ENCODE measurements at places on chromosomes 6 and 20. TPM values are rescaled to one million over a fixed set of nuclear protein-coding genes. Genes with fewer than 3 reads are reported as not detected.
A peak's percentile ranks its signal among the peaks of the same experiment; 100 is the strongest.

The ANKRD6 gene
- 2.0 TPM for total RNA-seq

The GINM1 gene
- 20.7 TPM for total RNA-seq

- H3K4me3 ChIP-seq = no peak overlapping the region
- H3K36me3 ChIP-seq = peaks cover 28% of the 10 kb centered on the region
- H3K4me1 ChIP-seq = peaks cover 26% of the 10 kb centered on the region
- no peak for DNase-seq
- no peaks in the 10 kb centered on the region for H3K27me3 ChIP-seq
Measured at GRCh38 chr6:39209911-39210310, 19.4 kb downstream of the KCNK5 start.

The PLG gene
- total RNA-seq = not detected

DNA sequence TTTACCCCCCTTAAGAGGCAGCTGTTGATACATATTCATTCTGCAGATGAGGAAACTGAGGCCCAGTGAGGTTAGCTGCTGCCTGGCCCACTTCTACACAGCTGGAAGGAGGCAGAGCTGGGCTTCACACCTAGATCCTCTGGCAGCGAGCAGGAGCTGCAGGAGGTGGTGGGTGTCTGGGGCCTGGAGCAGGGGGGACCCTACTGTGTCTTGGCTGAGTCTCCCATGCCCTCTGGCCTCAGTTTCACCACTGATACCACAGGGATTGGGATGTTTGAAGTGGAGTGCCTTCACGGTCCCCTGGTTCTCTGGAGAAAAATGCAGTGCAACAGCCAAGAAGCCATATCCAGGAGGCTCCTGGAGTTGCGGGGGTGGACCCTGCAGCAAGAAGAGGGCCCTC, 8.2 kb upstream of the BPIFA2 start:
- no peaks in the 10 kb centered on the region for H3K36me3 ChIP-seq
- no peak for DNase-seq
- peaks cover 9% of the 10 kb centered on the region for H3K27me3 ChIP-seq
- H3K4me1 ChIP-seq = no peaks in the 10 kb centered on the region
- H3K4me3 ChIP-seq = no peak overlapping the region
- H3K27ac ChIP-seq = no peak overlapping the region

GRCh38 chr20:1166948-1167720, 17.6 kb downstream of the TMEM74B start:
- H3K4me1 ChIP-seq = peaks cover 4% of the 10 kb centered on the region
- DNase-seq = no peak
- no peaks in the 10 kb centered on the region for H3K27me3 ChIP-seq
- H3K27ac ChIP-seq = no peak overlapping the region
- H3K4me3 ChIP-seq = no peak overlapping the region

GRCh38 chr6:122620428-122620827, 10.2 kb downstream of the PKIB start:
- H3K4me3 ChIP-seq = no peak overlapping the region
- peaks cover 40% of the 10 kb centered on the region for H3K27me3 ChIP-seq
- H3K4me1 ChIP-seq = no peaks in the 10 kb centered on the region
- DNase-seq = no peak
- H3K27ac ChIP-seq = no peak overlapping the region

DNA sequence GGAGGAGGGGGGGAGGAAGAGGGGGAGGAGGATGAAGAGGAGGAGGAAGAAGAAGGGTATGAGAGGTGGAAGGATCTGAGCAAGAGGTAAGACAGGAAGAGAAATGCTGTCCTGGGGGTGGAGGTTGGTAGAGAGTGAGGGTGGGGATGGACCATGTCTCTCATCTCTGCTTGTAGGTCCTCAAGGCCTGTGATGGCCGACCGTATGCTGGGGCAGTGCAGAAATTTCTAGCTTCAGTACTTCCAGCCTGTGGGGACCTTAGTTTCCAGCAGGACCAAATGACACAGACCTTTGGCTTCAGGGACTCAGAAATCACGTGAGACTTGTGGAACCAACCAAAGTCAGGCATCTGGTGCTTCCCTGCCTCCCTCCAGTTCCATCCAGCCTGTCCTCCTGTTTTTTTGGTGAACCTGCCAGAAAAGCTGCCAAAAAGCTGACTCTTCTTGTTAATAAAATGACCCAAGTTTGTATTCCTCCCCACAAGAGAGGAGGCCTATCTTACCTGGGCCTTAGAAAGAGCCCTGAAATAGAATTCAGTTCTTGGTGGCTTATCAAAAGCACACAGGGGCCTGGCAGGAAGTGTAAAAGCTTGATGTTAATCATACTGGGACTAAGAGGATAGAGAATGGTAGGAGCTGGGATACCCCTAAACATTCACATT, 2.5 kb upstream of the C4A start:
- H3K27ac ChIP-seq = peak overlapping the region; percentile 77
- H3K4me1 ChIP-seq = peaks cover 9% of the 10 kb centered on the region
- no peak overlapping the region for H3K4me3 ChIP-seq
- peaks cover 5% of the 10 kb centered on the region for H3K36me3 ChIP-seq

DNA sequence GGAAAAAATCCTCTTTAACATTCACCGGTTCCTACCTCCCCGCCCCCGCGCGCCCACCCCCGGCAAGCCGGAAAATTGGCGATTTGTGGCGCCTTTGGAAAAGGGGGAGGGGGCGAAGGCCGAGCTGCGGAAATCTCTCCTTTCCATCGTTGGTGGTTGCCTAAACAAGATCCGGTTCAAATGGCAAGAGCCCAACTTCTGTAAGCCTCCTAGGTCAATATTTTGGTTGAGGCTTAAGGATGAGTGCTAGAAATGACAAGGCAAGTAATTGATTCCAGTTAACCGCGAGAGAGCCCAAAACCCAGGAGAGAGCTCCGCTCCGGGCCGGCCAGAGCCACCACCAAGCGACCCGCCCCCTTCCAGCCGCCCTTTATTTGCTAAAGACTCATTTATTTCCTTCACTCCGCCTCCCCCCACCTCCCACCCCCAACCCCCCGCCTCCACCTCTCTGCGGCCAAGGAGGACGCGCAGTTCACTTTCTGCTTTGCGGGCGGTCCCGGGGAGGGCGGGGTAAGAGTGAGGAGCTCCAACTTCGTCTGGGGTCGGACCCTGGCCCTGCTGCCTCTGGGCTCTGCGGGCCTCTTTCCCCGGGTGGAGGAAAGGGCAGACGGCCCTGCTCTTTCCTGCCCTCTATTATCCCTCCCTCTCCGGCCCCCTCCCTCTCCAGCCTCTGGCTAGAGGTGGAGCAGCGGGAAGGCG, 838 bp upstream of the NKX2-2 start:
- H3K4me3 ChIP-seq = no peak overlapping the region
- H3K27me3 ChIP-seq = peaks cover 96% of the 10 kb centered on the region
- H3K36me3 ChIP-seq = no peaks in the 10 kb centered on the region
- no peak overlapping the region for H3K27ac ChIP-seq
- H3K4me1 ChIP-seq = peaks cover 28% of the 10 kb centered on the region

DNA sequence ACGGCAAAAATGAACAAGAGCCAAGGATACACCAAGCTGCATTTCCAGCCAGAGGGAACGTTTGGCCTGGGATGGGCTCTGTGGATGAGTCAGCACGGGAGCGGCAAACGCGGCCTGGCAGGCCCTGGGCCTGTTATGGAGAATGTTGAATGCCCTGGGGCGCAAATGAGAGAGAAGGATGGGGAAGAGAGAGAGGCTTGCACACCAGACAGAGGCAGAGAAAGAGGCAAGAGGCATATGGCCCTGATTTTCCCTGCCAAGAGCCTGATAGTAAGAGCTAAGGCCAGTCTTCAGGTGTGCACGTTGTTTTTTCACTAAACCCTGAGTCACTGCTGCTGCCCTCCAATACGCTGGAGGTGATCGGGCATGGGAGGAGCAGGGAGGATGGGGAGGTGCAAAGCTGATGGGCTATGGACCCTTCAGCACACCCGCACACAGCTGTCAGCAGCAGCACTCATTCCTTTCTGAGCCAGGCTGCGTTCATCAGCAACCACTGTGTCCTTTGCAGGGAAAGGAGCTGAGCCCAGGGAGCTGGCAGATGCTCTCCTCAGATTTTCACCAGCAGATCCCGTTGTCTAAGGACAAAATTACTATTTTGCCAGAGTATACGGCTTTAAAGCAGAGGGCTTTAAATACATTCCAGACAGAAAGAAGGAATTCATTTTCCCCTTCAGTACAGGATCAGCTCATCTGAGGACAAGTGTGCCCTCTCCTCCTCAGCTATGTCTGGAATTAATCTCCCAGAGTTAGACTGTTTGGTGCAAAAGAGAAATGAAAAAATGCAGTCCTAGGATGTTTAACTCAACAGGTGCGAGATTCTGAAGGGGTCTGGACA, 61.7 kb upstream of the SLC22A23 start:
- H3K27me3 ChIP-seq = peaks cover 18% of the 10 kb centered on the region
- no peaks in the 10 kb centered on the region for H3K4me1 ChIP-seq
- no peak overlapping the region for H3K4me3 ChIP-seq
- H3K27ac ChIP-seq = no peak overlapping the region
- DNase-seq = no peak
- H3K36me3 ChIP-seq = no peaks in the 10 kb centered on the region

The REM1 gene
- total RNA-seq = not detected

DNA sequence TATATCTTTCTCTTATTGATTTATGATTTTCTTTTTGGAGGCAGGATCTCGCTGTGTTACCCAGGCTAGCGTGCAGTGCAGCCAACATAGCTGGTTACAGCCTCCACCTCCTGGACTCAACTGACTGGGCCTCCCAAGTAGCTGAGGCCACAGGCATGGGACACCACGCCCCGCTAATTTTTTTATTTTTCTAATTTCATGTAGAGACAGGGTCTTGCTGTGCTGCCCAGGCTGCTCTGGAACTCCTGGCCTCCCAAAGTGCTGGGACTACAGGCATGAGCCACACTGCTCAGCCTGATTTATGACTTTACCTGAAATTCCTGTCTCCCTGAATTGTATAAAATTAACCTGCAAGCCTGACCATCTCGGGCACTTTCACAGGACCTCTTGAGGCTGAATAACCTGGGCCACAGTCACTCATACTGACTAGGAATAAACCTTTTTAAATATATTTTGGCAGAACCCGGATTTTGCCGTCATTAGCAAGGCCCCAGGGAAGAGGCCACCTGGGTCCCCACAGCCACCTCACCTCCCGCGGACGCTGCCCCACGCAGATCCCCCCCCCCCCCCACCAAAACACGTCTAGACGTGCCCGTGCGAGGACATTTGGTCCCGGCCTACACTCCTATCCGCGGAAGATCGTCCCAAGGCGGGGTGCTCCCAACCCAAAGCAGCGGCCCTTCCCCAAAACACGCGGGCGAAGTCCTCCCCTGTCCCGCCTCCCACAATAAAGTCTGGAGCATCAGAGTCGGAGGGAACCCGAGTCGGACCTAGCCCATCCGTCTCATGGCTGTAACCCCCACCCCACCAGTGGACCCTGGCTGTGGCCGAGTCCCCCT, 902 bp downstream of the ZNF337 start:
- peaks cover 39% of the 10 kb centered on the region for H3K4me1 ChIP-seq
- DNase-seq = peak; percentile 15
- H3K27me3 ChIP-seq = no peaks in the 10 kb centered on the region
- peak overlapping the region; percentile 90 for H3K27ac ChIP-seq

The KIAA0408 gene
- total RNA-seq = 3.1 TPM

DNA sequence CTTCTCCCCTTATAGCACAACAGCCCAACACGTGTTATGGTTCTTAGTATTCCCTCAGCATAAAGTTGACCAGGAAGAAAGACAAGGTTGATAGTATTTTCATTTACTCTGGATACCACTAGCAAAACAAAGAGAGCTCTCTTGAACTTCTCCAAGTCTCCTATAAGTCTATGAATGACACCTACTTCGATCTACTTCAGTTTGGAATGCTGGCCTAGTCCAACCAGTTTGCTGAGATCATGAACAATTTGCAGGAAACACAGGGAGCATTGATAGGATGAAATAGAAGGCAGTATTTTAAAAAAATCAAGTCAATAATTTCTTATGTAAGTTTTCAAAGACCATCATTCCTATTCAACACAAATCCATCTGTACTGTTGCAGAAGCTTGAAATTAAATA, 93.6 kb downstream of the GJA10 start:
- peaks cover 77% of the 10 kb centered on the region for H3K36me3 ChIP-seq
- no peak for DNase-seq
- peak overlapping the region; percentile 64 for H3K27ac ChIP-seq
- H3K4me1 ChIP-seq = peaks cover 75% of the 10 kb centered on the region

The OR2H1 gene
- not detected for total RNA-seq

DNA sequence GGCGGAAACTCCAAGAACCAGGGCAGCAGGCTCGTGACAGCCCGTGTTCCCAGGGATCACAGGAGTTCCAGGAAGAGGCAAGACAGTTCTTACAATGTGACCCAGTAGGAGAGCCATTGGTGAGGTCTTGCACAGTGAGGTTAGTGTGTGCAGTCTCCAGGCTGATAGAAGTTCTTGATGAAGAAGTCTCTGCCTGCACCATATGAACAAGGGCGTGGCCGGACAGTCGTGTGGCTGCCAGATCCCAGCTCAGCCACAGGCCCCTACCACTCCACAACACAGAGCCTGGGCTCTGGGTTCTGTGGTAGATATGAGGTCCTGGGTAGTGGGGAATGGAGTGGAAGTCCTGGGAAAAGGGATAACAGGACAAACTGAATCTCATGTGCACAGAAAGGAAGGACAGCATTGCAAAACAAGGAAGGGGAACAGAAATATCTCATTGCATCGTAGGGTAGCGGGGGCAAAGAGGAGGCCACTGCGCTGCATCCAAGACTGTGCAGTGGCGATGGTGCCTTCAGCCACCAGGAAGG, 65.2 kb downstream of the STX11 start:
- DNase-seq = peak; percentile 16
- H3K36me3 ChIP-seq = peaks cover 2% of the 10 kb centered on the region
- peak overlapping the region; percentile 81 for H3K4me3 ChIP-seq

The TCF15 gene
- 0.14 TPM for total RNA-seq

The CBLN4 gene
- not detected for total RNA-seq

The PPP1R14C gene
- total RNA-seq = 0.33 TPM

GRCh38 chr6:36633915-36634314, 39.8 kb downstream of the SRSF3 start:
- no peak for DNase-seq
- H3K36me3 ChIP-seq = no peaks in the 10 kb centered on the region
- H3K27me3 ChIP-seq = no peaks in the 10 kb centered on the region
- H3K27ac ChIP-seq = no peak overlapping the region

The C20orf141 gene
- not detected for total RNA-seq

- no peak overlapping the region for H3K27ac ChIP-seq
- H3K4me3 ChIP-seq = no peak overlapping the region
- DNase-seq = no peak
Measured at GRCh38 chr20:53980031-53980465, 90.3 kb downstream of the BCAS1 start.

- H3K27me3 ChIP-seq = no peaks in the 10 kb centered on the region
- DNase-seq = peak; percentile 38
- H3K4me3 ChIP-seq = peak overlapping the region; percentile 67
Measured at GRCh38 chr20:3980260-3981131, 34.9 kb downstream of the RNF24 start.

DNA sequence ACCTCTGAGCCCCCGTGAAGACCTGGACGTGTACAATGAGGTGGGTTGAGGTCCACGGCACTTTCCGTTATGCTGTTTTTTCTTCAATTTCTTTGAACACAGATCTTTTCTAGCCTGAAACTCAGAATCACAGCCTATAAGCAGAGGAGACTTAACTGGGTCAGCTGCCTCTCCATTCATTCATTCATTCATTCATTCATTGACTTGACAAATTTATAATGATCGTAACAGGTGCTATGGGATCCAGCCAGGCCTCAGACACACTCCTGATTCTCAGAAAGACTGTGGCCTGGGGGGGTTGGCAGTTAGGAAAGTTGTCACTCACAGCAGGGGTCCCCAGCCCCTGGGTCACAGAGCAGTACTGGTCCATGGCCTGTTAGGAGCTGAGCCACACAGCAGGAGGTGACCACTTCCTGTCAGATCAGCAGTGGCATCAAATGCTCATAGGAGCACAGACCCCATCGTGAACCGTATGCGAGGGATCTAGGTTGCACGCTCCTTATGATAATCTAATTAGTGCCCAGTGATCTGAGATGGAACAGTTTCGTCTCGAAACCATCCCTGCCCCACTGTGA, 38.6 kb upstream of the IRF4 start:
- no peak overlapping the region for H3K4me3 ChIP-seq
- DNase-seq = no peak
- peaks cover 12% of the 10 kb centered on the region for H3K4me1 ChIP-seq
- peaks cover 5% of the 10 kb centered on the region for H3K36me3 ChIP-seq
- H3K27ac ChIP-seq = no peak overlapping the region

The PKIB gene
- 0.62 TPM for total RNA-seq
